Activated T-helper 2 cell treated with anti-CD3 and anti-CD28 coated beads, Interferon-gamma antibody, Interleukin-2, Interleukin-4, amounts not matched to agents 10 μg/mL and 5 μg/mL and 100 μg/mL, durations not matched to agents 14 hours and 24 hours and 36 hours (primary cell): ENCODE measurements at places on chromosomes 12 and 14.
A peak's percentile ranks its signal among the peaks of the same experiment; 100 is the strongest.

DNA sequence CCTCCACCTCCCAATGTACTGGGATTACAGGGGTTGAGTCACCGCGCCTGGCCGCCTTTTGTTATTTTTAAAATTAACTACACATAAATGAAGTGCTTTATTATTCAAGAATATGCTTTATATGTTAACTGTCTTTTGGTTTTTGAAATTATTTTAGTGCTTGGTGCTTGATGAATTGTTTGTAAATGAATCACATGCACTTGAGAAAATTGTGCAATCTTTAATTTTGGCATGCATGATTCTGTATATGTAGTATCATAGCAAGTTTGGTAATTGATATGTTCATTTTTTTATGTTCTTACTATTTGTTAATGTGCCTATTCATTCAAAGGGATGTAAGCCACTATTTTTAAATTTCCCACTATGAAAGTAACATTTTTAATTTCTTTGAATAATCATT, 440.9 kb downstream of the NAV3 start:
- DNase-seq, result no peak

- DNase-seq, result no peak
These were observed 131.3 kb downstream of the ITPR2 start for GRCh38 chr12:26701604-26702215.

GRCh38 chr12:32303174-32303549, 96.2 kb upstream of the FGD4 start:
- DNase-seq, result no peak

GRCh38 chr12:28780096-28780495, 369.0 kb upstream of the FAR2 start:
- DNase-seq, result no peak

DNA sequence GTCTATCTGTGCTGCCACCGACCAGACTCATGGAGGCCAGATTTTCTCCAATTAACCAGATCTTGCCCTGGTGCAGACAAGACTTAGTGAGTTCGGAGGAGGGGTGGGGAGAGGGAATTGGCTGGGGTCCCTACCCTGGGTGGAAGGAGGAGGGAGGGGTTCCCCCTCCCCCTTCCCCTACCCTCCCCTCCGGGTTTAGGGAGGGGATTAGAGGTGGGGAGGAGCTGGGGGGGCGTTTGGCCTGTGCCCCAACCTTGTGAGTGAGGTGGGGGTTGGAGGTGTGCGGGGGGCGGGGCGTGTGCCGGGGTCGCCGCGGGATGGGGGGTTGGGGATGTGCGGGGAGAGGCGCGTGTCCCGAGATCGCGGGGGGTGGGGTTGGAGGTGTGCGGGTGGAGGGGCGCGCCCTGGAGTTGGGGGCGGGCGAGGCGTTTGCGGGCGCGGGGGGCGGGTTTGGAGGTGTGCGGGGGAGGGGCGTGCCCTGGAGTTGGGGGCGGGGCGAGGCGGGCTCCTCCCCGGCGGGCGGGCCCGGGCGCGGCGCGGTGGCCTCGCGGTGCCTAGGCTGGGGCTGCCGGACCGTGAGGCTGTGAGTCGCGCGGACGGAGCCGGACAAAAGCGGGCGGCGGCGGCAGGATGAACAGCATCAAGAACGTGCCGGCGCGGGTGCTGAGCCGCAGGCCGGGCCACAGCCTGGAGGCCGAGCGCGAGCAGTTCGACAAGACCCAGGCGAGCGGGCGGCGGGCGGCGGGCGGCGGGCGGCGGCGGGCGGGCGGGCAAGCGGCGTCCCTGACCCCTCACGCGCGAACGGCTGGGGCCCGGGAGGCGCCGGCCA, at the start of gene HIP1R:
TSS of gene HIP1R (plus strand) at position 537 of the 829 bp plus-strand sequence. CDS start at position 631, 94 bp downstream.
- DNase-seq, result peak; percentile 48

GRCh38 chr14:98984719-98985041, 287.3 kb downstream of the BCL11B start:
- DNase-seq, result peak; percentile 82

- DNase-seq, result no peak
These were observed at the start of gene LMNTD1 for GRCh38 chr12:25553098-25553497. Gene LMNTD1 (minus strand): TSS chr12:25553283. CDS start chr12:25552959, 324 bp downstream.

- no peak for DNase-seq
These were observed 47.1 kb upstream of the ATXN7L3B start for GRCh38 chr12:74490390-74491064.

GRCh38 chr14:95322651-95323050, 2.9 kb upstream of the CLMN start:
- DNase-seq, result no peak
